ENCODE measurements at places on chromosomes 1 and 21.

- no peak for DNase-seq
Observed at GRCh38 chr1:90000934-90001676, 6.2 kb downstream of the ZNF326 start.

DNA sequence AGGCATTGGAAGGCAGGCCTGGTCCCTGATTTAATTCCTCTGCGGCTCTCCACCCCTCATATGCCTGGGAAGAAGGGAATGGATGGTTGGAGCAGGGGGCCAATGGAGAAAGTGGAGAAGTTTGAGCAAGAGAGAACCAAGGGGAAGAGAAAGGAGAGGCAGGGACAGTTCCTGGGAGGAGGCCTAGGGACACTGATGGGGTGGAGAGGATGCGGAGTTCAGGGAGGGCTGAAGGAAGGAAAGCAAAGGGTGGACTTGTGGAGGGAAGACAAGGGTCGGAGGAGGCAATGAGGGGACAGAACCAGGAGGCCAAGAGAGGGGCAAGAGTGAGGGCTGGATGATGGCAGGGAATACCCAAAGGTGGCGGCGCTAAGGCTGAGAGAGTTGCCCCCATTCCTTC, 7.1 kb downstream of the ZBTB7B start:
- no peak for DNase-seq

GRCh38 chr1:62437273-62437940, 558 bp downstream of the USP1 start:
- DNase-seq: no peak

GRCh38 chr1:155082301-155083051, 3.8 kb downstream of the EFNA3 start:
- no peak for DNase-seq

GRCh38 chr1:160834945-160835565, 27.6 kb downstream of the CD244 start:
- DNase-seq: no peak

DNA sequence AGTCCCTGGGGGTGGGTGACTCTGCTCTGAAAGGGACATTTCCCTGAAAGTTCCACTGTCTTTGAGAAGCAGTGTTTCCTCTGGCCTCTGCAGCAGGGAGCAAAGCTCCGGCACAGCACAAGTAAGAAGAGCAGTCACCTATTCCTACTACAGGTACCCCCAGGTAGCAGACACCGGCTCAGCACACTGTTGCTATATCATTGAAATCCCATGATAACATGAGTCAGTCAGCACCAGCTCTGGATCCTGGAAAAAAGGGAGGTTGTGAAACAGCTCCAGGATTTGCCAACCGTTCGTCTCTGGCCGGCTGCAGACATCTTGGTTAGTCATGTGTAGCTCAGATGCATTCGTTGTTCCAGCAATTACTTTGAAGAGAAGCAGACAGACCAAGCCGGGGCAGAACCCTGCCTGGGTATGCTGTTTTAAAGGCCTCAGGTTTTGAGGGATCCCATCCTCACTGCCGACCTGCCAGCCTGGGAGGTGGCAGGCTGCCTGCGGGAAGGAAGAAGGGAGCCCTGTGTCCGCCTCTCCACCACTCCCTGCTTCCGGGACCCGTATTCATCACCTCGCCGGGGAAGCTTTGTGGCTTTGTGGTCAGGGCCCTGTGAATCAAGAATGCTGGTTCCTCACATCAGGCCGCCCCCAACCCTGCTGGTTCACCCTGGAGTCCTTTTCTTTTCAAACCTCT, 139.2 kb downstream of the CLIC6 start:
- DNase-seq: no peak

DNA sequence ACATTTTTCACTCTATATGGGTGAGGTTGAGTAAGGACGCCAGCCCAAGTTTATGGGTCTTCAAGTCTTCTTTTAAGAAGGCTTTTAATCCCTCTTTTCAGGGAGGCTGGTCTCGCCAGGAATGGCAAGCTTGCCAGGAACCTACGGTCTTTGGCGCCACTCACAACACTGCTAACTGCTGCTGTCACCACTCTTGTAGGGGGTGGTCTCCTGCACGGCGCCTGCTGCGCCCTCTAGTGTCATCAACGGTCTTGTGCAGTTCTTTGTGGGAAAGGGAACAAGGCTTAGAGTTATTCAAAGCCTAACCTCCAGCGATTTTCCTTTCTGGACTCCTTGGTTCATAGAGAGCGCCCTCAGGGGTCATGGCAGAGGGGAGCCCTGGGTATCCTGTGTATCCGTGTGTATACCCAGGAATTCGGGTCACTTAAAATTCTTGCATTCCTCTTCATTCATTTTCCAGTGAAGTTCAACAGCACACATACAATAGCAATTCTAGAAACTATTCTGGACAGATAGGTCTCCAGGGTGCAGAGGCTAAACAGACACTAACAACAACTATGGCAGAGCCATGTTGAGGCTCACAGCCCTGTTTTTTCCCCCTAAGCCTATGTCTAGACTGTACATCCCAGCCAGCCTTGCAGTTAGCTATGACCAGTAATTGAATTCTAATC, 392.8 kb upstream of the CAMK1G start:
- DNase-seq: no peak

DNA sequence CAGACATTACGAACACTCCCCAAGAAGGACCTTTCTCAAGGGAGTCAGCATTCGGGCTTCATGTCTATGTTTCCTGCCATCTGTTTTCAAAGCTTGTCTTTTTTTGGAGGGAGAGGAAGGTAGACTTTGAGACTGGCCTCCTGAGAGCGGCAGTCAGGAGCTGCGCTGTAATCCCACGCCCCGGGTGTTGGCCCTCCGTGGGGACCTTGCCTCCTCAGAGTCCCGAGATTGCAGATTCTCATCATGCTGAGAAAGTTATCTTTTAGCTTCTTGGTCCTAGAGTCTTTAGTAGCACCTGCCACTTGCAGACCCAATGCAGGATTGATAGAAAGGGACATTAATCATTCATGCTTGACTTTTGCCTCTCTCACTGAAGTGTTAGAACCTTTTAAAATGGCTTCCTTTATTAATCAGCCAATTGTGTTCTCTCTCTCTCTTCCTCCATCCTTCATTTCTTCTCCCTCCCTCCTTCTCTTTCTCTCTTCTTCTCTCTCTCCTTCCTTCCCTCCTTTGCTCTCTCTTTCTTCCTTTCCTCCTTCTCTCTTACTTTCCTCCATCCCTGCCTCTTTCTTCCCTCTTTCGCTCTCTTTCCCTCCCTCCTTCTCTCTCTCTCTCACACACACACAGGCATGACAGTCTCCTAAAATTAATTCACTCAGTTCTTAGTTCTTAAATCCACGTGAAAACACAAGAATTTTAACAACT, 25.2 kb upstream of the GNPAT start:
- DNase-seq: no peak

DNA sequence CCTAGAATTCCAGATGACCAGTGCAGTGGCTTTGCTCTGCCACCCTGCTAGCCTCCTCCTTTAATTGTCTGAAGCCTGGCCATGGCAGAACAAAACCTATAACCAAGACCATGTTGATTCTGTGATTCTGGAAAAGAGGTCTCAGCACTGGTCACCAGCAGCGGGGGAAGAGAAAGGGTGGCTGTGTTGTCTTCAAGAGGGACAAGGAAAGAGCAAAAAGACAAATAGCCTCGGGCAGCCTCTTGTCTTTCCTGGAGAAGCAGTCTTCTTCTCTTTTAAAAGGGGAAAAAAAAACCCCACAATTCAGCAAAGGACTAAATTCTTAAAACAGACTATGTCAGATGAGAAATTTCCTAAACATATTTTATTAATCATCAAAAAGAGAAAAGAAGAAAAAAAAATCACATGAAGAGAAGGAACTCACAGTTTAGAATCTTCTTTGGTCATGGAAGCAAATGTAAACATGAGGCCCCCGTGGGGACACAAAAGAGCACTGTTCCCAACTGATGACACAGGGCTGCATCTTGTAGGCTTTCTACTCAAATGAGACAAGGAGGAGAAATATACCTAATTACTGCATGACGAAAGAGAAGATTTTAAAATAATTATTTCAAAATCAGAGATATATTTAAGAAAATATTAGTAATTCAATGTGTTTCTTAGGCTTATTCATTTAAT, 36.3 kb upstream of the RAP1GAP start:
- DNase-seq: no peak

GRCh38 chr1:87165177-87165576, 163.5 kb upstream of the LMO4 start:
- no peak for DNase-seq

DNA sequence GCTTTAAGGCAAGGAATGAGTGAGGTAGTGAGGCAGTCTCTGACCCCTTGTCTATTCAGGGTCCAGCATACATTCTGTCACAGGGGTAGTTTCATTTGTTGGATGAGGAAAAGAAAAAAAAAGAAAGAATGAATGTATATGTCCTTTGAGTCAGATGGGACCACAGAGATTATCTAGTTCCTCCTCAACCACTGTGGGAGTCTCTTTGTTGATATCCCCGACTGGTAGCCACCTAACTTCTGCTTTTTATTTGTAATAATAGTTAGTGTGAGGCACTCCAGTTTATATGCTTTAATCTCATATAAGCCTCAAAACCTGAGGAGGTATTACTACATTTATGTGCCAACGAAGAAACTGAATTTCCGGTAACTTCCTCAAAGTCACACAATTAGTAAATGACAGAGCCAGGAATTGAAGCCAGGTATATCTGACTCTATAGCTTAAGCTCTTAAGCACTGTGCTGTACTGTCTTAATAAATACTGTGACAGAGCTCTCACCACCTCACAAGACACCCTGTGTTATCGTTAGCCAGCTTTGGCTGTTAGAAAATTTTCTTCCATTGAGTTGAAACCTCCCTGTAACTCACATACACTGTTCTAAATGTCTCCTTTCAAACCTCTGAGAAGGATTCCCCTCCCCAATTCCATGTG, 82.2 kb downstream of the MDM4 start:
- no peak for DNase-seq

Measured in left ventricle myocardium inferior (tissue), 1 donor.